ENCODE measurements at places on chromosomes 7 and 10.
A peak's percentile ranks its signal among the peaks of the same experiment; 100 is the strongest.

DNA sequence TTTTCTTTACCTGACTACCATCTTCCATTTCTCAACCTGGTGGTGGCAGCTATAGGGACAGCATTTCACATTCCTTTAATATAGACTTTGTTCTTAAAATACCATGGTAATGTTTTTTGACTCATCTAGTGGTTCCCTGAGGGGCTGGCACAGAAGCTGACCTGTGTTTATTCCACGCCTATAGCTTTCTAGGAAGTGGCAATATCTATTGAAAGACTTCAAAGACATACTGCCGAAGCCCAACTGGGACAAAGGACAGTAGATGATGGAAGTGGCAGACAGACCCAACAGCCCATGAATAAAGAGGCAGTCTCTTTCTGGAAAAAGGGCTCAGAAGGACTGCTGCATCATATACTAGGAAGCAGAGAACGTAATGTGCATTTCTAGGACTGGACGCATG is 11.2 kb downstream of the SUN3 start:
- DNase-seq, result no peak

DNA sequence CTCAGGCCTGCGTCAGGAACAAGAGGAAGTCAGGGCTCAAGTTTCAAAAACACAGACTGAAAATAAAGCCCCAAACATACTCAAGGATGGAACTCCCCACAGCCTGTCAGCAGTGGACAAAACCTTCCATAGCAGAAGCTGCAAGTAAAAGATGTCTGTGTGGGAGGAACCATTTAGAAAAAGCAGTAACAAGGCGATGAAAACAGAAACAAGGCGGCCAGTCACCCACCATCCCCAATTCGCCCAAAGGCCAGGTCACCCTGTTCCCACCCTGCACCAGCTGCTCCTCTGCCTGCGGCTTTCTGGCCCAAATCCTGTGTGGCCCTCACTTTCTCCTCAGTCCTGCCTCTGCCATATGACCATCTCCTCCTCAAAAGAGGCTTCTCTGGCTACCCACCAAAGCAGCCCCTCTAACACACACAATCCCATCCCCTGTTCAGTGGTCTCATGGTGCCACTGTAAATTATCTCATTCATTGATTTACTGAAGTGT is 27.8 kb downstream of the KCNMA1 start:
- no peak for DNase-seq

DNA sequence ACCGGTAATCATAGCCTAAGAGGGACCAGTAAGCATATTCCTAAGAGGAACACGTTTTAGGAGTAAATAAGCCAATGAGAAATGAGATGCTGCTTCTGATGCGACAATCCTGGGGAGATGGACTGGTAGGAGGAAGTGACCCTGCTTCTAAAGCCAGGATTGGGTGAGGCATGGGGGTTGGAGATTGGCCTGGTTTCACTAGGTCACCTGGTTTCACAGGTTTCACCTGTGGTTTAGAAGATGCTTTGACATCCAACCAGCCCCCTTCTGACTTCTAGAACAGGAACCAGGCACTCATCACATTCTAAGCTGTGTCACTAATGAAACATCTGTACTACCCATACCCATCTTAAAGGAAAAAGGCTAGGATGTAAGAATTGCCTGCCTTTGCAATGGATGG is 53.0 kb upstream of the BAMBI start:
- DNase-seq, result no peak

- no peak for DNase-seq
These were observed 15.5 kb downstream of the ZMIZ1 start for GRCh38 chr10:79084012-79084971.

DNA sequence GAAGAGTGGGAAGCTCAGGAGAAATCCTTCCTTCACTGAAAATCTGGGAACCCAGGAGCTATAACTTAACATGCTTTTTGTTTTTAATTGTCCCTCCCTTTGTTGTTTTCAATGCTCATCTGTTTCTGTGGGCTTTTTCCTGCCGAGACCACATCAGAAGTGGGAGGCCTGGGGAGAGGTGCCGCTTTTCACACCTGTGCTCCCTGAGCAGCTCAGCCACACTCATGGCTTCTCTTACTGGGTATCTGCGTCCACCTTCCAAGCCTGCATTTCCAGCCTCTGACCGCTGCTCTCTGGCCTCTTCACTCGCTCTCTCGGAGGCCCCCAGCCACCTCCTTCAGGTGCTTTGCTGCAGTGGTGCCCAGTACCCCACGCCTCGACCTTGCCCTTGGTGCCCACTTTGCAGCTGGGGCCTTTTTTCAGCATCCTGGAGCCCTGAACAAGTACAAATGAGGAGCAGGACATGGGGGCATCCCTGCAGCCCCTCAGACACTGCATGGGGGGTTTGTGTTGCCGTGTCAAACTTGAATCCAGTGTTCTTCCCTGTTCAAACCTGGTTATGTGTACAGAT is 9.9 kb downstream of the C7orf57 start:
- DNase-seq, result peak; percentile 37

DNA sequence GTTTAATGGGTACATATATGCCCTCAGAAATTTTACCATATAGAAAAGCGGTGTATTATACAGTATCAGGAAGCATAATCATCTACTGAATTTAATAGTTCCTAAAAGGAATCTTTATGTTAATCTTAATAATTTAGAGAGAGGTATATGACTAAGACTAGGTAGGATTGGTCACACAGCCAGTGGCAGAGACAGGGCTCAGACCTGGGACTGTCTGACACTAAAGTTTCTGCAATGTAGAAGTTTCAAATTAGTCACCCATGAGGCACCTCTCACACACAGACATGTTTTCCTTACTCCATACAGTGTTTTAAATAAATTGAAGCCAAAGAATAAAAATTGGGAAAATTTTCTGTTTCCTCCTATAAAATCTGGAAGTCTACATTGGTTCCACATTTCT is 72.8 kb upstream of the ADRA2A start:
- DNase-seq, result no peak
